ENCODE measurements at places on chromosomes 7 and 10.
A peak's percentile ranks its signal among the peaks of the same experiment; 100 is the strongest.

DNA sequence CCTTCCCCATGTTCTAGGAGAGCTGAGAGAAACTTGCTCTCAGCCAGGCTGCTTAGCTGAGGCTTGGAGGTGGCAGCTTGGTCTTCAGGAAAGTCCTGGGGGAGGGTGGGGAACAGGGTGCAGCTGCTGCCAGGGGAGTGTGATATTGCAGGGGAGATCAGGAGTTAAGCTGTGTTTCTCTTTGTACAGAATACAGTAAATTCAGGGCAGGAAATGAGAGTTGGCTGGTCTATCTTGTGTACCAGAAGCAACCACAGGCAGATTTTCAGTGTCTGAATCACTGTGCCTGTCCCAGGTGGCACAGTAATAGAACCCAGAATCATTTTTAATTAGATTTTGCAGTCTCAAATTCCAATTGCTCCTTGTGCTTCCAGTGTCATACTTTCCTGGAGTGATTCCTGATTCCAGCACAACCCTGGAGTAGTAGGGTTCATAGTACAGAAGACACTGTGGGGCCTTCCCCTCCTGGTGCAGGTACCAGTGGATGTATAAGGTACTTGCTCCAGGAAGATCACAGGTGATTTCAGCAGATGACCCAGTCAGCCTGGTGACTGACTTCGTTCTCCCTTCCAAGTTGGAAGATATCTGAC is 94.0 kb upstream of the TARP start:
- no peak for DNase-seq

DNA sequence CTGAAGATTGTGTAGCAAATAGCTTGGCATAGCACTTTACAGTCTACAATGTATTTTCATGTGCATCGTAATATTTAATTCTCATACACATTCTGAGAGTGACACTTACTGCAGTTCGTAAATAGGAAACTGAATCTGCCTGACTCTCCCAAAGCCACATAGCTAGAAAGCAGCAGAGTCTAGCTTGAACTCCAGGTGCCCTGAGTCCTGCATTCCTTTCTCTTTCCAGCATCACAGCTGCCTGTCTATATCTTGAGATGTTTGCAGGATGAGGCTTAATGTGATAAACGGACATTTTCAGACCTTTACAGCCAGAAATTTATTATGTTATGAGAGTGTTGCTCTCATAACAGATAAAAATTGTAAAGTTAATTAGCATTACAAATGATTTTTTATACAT is 132.9 kb upstream of the PLXDC2 start:
- no peak for DNase-seq

DNA sequence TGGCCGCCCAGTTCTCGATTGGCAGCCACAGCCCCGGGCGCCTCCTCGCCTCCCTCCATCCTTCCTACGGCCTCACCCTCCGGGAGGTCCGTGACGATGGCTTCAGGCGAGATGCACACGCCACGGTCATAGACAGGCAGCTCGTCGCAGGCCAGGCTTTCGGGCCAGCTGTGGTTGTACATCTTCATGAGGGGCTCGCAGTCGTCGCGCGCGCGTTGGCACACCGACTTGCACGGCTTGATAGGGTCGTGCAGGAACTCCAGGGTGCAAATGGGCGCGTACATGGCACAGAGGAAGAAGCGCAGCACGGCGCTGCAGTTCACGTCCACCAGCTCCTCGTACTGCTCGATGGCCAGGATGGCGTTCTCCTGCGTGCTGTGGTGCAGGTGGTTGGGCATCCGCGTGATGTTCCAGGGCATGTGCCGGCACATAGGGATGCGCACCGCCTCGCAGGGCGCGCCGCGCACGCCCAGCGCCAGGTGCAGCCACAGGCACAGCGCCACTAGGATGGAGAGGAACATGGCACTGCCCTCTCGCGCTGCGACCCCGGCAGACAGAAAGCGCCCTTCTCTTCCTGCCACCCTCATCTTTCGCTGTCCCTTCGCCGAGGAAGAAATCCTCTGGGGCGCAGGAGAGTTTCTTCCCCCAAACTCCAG is 472 bp downstream of the SFRP4 start:
- DNase-seq: no peak

DNA sequence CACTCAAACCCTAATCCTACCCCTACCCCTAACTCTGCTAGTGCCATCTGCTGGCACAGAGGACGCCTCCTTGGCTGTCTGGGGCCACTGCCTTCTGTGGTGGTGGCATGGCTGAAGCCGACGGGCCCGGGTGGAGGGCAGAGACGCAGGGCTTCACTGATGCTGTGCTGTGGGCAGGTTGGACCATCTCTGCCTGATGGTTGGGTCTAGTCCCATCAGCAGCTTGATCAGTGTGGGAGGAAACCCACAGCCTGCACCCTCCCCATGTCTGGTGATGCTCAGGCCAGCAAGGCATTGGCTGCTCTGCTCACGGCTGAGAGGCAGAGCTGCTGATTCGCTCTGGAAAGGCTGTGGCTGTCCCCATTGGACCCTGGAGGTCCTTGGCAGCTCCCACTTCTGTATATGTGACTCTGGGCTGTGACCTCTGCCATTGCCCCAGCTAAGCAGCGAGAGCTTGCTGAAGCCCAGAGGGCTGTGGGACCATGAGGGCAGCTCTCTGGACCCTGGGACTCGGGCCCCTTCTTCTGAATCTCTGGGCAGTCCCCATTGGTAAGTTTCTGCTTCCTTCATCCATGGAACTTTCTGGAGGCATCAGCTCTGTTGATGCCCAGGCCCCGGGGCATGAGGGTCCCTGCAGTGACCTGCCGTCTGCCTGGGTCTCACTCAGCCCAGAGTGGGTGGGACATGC is at the start of gene SCART1:
TSS of gene SCART1 (plus strand) at position 430 of the 688 bp plus-strand sequence. CDS start at position 483, 53 bp downstream.
- DNase-seq: no peak

DNA sequence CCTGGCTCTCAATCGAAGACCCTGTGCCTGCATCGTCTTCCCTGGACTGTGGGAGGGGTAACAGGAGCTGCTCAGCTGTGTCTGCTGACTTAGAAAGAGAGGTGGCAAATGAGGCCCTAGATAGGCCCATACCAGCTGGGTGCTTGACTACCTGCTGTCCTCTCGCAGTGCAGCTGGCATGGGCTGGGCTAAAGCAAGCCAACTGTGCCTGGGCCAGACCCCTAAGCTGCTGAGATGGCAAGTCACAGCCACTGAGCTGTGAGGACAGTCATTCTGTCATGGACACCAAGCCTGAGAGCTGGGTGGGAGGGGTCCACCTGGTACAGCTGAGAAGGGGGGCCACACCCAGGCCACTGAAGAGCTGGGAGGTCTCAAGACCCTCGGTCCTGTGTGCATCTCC is 45.8 kb upstream of the AQP1 start:
- no peak for DNase-seq

- DNase-seq: peak; percentile 56
Observed at GRCh38 chr10:5812283-5813090, 747 bp downstream of the GDI2 start.

- no peak for DNase-seq
Observed at GRCh38 chr7:2202901-2203765, 29.6 kb downstream of the MAD1L1 start.

DNA sequence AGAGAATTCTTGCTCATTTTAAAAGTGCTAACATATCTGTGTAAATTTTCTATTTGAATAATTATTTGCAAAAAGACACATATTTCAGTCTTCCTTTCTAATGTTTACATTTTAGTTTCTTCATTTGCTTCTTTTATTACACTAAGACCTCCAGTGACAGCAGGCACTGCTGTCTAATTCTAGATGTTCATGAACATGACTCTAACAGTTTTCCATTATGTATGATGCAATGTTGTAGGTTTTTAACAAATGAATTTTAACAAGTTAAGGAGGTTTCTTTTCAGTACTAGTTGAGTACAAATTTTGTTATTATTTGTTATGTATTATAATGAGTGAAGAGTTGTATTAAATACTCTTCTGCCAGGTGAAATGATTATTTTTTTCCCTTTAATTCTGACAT is 83.6 kb downstream of the GRB10 start:
- DNase-seq: no peak

DNA sequence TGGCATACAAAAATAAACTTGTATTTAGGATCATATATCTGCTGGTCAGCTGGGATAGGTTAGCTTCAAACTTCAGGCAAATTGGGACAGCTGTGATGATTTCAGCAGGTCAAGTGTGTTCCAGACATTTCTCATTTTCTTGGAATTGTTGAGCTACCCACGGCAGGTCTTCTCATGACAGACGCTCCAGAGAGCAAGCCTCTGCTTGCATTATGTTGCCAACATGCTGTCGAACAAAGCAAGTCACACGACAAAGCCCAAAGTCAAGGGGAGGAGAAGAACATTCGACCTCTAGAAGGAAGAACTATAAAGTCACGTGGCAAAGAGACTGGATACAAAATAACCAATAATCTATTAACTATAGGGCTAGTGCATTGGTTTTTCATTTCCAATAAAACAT is 103.5 kb downstream of the RAB18 start:
- DNase-seq: no peak

DNA sequence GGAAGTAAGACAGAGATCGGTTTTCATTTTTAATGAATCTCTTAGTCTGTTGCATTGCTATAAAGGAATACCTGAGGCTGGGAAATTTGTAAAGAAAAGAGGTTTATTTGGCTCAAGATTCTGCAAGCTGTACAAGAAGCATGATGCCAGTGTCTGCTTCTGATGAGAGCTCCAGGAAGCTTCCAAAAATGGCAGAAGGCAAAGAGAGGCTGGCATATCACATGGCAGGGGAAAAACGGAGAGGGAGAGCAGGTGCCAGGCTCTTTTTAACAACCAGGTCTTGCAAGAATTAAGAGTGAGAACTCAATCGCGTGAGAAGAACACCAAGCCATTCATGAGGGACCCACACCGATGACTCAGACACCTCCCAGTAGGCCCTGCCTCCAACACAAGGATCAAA is 125.0 kb upstream of the THSD7A start:
- no peak for DNase-seq

- DNase-seq: peak; percentile 84
Observed at GRCh38 chr10:49398000-49398861, 2.3 kb upstream of the DRGX start.

DNA sequence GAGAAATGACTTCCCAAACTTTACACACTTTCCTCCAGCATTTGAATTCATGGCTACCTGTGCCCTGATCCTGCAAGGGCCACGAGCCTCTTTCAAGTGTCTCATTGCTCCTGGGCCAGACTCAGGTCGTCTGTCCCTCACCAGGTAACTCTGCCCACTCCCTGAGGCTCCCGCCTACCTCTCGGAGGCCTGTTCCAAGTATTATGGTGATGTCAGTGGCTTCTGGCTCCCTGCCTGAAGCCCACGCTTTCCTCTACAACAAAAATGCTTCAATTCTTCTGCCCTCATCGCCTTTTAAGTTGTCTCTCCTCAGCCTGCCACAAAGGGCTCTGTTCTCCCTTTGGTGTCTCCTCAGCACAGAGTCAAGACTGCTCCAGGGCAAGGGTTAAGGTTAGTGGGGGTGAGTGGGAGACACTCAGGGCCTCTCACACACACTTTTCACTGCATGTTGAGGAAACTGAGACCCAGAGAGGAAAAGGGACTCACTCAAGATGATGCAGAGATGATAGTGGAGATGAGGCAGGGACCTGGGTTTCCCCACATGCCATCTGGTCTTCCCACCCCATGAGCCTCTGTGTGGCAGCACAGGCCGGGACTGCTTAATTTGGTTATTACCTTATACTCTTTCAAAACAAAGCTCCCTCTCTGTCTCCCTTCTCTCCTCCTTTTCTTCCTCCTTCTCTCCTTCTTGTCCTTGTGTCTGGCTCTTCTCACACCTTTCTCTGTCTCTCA is 28.3 kb upstream of the EGR2 start:
- no peak for DNase-seq

DNA sequence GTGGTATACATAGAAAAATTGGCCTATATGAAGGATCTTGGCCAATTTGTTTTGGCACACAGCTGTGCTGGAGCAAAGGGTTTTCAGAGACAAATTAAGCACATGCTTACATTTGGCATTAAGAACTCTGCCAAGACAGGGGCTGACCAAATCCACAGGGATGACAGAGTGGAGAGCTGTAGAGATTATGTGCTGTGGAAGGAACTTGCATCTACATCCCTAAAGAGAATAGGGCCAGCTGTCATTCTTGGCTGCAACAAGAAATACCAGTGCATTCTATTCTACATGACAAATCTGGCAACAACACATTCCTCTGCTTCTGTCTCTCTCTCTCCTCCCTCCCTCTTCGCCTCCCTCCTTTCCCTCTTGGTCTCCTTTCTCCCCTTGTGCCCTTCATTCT is 75.6 kb downstream of the POM121L12 start:
- DNase-seq: no peak

DNA sequence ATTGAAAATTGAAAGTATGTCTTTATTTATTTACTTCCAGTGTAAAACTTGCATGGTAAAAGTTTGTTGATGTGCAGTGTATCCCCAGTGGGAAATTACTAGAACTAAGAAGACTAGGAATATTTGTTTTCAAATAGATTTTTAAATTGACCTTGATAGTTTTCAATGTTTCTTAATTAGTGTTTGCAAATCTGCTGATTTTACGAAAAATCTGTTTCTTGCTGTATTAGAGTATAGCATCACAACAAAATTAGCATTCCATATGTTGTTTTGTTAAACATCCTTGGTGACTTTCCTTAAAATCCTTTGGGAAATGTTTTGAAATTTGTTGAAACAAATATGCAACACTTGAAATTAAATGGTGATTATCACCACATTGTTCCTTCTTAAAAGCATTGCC is 425.9 kb downstream of the SUGCT start:
- DNase-seq: no peak

- no peak for DNase-seq
Observed at GRCh38 chr10:7075110-7075509, 335.7 kb downstream of the SFMBT2 start.

GRCh38 chr10:7667262-7668141 is 736 bp upstream of the ITIH5 start:
- DNase-seq: no peak

DNA sequence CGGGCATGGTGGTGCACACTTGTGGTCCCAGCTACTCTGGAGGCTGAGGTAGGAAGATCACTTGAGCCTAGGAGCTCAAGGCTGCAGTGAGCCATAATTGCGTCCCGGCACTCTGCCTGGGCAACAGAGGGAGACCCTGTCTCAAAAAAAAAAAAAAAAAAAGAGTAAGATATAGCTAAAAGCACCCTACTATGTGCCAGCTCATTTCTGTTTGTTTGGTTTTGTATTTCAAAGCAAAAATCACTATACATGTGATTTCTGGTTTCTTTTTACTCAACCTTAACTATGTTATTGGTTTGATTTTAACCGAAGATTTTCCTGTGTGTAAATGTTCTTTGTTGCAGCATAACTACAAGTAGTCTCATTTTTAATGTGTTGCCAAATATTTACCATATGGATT is 66.5 kb upstream of the RSBN1L start:
- no peak for DNase-seq

DNA sequence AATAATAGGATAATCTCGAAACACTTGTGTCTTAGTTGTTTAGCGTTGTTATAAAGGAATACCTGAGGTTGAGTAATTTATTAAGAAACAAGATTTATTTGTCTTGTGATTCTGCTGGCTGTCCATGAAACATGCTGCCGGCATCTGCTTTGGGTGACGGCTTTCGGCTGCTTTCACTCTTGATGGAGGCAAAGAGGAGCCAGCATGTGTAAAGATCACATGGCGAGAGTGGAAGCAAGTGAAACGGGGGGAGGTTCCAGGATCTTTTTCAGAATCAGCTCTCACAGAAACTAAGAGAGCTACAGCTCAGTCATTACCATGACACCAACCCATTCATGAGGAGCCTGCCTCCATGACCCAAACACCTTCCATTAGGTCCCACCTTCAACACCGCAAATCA is 402.8 kb downstream of the CDC14C start:
- DNase-seq: no peak
